ENCODE measurements at places on chromosomes 1 and 21.

- DNase-seq = no peak
Observed at GRCh38 chr1:230099465-230099864, 32.4 kb downstream of the GALNT2 start.

DNA sequence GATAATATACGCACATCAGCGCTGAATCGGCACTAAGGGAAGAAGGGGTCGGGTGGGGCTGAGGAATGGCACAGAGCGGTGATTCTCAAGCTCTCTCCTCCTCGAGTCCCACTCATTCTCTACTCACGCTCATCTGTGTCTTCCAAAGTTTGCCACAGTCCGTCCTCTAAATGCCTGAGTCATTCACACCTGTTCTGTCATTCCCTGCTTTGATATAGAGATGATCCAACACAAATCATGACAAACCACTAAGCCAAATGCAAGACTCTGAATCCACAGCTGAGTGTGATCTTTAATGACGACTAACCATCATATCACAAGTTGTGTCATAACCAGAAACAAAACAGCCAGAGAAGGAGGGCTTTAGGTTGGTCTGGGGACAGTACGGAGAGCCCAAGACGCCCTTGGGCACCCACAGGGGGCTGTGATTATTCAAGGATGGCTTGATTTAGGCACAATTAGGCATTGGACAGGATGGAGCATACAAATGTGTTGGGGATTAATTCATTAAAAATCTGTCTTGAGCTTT is 501.5 kb downstream of the KIF26B start:
- no peak for DNase-seq

GRCh38 chr1:91546301-91546581 is 45.6 kb downstream of the CDC7 start:
- DNase-seq = no peak

GRCh38 chr1:221032637-221033280 is 153.5 kb downstream of the HLX start:
- DNase-seq = no peak

DNA sequence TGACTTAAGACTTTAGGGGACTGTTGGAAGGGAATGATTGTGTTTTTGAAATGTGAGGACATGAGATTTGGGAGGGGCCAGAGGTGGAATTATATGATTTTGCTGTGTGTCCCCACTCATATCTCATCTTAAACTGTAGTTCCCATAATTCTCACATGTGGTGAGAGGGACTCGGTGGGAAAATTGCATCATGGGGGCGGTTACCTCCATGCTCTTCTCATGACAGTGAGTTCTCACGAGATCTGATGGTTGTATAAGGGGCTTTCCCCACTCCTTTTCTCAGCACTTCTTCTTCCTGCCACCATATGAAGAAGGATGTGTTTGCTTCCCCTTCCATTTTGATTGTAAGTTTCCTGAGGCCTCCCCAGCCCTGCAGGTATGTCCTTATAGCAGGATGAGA is 35.0 kb upstream of the SCAF4 start:
- DNase-seq = no peak

DNA sequence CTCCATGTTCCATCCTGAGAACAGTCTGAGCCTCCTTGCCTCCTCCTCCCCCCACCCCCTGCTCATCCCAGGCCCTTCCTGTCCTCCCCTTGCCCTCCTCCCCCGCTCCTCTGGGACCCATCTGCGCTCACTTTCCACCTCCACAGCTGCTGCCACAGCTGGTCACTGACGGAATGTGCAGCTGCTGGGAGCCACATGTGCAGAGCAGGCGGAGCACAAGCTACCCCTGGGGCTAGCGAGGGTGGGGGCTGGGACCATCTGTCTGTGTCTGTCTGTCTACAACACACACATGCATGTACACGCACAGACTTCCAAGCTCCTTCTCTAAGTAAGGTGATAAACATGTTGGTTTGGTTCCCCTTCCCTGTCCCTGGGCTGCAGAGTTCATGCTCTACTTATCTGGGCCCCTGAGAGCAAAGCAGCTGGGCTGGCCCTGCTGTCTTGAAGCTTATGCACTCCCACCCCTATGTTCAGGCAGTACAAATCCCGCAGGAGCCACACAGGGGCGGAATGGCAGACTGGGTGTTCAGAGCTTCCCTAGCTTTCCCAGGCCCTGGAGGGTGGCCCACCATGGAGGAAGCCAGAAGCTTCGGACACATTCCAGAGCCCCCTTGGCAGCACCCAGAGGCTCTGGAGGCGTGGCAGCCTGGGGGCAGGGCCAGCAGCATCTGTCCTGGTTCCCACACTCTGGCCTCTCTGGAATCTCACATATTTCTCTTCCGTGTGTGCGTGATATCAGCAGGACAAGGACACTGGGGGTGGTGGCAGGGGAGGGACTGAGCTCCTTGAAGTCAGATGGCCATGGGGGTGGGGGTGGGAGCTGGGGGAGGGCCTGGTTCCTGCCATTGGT is 7.0 kb upstream of the HEYL start:
- DNase-seq = peak; percentile 71

DNA sequence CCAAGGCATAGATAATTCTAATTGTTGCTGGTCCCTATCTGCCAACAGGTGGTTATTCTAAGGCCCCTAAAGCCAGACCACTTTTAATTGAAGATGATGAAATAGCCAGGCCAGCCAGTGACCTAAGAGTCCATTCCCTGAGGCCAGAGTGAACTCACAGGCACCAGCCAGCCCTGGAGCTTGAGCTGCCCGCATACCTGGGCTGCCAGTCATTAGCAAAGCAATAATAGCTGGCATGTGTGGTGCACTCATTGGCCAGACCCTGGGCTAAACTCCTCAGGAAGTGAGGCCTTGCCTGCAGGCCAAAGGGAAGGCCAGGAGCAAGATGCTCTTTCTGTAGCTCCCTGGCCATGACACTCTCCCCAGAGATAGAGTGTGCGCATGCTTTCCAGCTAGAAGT is 180.4 kb upstream of the KLHDC7A start:
- DNase-seq = no peak

- DNase-seq = peak; percentile 40
Observed at GRCh38 chr1:244049162-244050013, 1.7 kb upstream of the ZBTB18 start.

DNA sequence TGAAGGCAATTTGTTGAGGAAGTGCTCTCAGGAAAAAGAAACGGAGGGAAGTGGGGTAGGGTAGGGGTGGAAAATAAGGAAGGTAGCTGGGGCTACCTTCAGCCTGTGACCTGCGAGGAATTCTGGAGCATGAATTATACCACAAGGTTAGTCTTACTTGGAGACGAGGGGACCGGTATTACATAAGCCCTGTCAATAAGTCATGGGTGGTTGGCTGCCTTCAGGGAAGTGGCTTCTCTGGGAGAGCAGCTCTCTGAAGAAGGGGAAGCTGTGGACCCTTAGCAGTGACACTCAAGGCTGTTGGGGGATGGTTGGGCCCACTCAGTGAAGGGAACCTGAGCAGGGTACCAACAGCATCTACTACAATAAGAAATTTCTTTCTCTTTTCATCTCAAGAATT is 111.3 kb downstream of the TNFSF18 start:
- no peak for DNase-seq

GRCh38 chr1:184455786-184456185 is 69.0 kb downstream of the C1orf21 start:
- DNase-seq = no peak

Measured in adrenal gland (tissue), 19 donors.